ENCODE measurements at places on chromosomes 6 and 20.

GRCh38 chr6:147973806-147974205, 368.8 kb upstream of the SASH1 start:
- no peak for DNase-seq

DNA sequence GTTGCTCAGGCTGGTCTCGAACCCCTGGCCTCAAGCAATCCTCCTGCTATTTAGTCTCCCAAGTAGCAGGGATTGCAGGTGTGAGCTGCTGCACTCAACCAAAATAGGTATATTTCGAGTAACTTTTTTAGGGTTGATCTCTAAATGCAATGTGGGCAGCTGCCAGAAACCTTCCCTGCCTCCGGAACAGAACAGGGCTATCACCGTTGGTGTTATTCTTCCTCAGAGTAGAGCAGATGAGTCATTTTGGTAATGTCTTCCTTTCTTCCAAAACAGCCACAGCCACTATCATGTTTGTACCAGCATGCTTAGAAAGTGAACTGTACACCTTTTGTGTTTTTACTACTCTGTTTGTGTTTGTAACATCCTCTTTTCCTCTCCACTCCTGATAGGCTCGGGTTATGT, 44.1 kb downstream of the SNX9 start:
- no peak for DNase-seq

DNA sequence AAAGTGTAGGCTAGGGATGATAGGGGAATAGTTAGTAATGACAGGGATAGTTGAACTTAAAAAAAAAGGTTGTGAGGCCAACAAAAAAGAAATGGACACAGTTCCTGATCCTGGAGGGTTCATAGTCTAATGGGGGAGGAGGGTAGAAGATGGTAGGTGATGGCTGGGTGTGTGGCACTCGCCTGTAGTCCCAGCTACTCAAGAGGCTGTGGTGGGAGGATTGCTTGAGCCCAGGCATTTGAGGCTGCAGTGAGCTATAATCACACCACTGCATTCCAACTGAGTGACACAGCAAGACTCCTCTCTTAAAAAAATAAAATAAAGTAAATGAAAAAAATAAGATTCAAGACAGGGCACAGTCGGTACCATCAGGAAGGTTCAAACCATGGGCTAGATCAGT, 2.4 kb upstream of the MICB start:
- peak; percentile 28 for DNase-seq

GRCh38 chr6:88780714-88781389, 182.6 kb downstream of the RNGTT start:
- DNase-seq, result peak; percentile 89

GRCh38 chr20:9354579-9354978, 159.8 kb upstream of the LAMP5 start:
- DNase-seq, result no peak

- DNase-seq, result no peak
Observed at GRCh38 chr20:1555952-1556351, 1.6 kb downstream of the SIRPD start.

GRCh38 chr6:69111301-69111700, 476.2 kb downstream of the ADGRB3 start:
- DNase-seq, result no peak

- peak; percentile 48 for DNase-seq
Observed at GRCh38 chr20:53738039-53738944, 144.7 kb upstream of the ZNF217 start.

- no peak for DNase-seq
Observed at GRCh38 chr6:138422861-138423260, 18.8 kb downstream of the HEBP2 start.

DNA sequence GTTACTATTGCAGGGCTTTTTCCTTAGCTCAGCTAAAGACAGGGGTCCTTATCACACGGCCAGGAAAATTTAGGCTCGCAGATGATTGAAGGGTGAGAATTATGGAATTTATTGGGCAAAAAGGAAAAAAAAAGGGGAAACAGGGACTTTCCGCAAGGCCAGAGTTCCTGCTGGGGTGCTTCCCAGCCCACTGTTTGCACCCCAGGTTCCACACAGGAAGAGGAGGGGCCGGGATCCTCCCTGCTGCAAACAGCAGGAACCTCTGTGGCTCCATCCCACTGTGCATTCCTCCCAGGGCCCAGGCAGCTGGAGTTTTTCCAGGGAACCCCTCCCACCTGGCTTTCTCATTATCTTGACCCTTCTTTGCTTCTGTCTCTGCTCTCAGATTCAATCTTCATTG, 35.9 kb upstream of the IL20RA start:
- no peak for DNase-seq

DNA sequence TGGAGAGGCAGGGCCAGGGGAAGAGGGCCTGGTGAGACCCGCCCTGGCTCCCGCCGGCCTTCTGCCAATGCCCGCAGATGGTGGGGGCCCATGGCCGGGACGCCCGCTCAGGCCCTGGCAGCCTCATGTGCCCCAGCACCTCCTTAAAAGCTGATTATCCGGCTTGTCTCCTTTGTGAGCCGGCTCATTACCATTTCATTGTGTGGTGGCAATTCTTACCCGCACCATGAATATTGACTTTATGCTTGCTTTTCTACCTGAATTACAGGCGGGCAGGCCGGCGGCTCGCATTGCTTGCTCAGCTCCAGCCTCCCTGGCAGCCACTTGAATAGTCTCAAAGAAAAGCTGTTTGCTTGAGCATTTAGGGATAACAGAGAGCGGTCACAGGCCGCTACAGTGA, 120.0 kb upstream of the JAG1 start:
- no peak for DNase-seq

GRCh38 chr6:2990248-2990931, 9.3 kb upstream of the NQO2 start:
- DNase-seq, result no peak

GRCh38 chr20:62203378-62204030, 16.6 kb downstream of the HRH3 start:
- DNase-seq, result no peak

GRCh38 chr6:170248861-170249600, 41.8 kb downstream of the DLL1 start:
- no peak for DNase-seq

GRCh38 chr20:57959018-57959417, 249.2 kb upstream of the PMEPA1 start:
- DNase-seq, result no peak

DNA sequence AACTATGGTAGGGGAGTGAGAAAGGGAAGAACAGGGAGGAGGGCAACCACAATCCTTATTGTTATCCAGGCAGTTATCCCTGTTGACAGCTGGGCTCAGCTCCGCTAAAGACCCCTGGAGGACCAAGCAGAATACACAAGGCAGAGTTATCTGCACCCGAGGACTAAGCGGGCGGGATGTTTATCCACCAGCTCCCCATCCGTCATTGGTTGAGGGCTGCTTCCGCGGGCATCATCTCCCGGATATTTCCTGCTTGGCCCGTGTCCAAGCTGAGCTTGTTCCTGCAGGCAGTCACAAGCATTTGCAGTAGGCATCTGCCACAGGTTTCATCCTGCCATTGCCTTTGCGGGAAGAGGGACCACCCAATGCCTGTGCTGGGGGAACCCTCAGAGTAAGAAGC, 102.1 kb downstream of the DLGAP4 start:
- no peak for DNase-seq

DNA sequence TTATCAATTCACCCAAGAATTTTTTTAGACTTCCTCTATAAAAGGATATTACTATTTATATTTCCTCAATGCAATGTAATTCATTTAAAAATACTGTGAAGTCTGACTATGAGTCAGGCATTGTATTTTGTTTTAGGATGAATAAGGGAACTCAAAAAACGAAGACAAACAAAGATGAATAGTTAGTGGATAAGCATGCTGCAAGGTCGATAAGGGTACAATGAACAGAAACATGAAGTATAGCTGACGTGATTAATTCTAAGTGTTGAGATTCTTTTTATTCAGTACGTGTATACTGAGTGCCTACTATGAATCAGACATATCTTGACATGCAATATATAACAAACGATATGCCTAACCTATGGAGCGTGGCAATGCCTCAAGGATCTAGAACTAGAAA, 105.4 kb downstream of the PDE10A start:
- no peak for DNase-seq

GRCh38 chr6:158916617-158917016, 83.4 kb downstream of the RSPH3 start:
- no peak for DNase-seq

DNA sequence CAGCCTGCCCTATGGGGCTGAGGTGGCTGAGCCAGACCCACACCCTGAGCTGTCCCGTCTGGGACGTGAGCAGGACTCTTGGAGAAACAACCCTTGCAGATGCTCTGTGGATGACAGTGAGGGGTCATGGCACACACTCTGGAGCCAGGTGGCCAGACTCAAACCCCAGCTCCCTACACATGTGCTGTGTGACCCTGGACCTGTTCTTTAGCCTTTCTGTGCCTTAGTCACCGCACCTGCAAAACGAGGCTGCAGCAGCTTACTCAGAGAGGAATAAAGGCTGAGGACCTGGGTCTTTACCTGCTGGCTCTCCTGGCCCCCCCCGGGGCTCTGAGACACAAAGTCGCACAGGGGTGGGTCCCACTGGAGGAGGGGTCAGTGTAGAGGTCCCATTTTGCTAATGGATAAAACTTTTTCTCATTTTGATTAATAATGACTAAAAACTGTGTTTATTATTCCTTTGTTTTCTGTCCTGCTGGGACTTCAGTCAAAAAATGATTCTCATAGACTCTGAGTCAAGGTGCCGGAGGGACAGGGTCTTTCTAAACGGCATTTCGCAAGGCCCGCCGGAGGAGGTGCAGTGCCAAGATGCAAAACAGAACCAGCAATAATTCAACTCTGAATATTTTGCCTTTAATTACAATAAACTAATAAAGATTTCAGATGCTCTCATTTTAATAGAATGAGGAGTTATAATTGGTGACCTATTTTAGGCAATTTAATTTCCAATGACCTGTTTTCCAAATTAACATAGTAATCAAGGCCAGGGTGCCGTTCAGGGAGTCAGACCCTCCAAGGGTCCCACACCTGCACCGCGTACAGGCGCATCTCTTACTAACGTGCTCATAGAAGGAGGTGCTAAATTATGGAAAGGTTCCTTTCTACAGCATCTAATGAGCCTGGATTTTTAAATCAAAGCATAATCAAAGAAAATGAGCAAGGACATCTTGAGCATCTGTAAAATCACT, 62.4 kb downstream of the YTHDF1 start:
- no peak for DNase-seq

GRCh38 chr6:94501516-94501915, 1075.8 kb upstream of the MANEA start:
- DNase-seq, result no peak

DNA sequence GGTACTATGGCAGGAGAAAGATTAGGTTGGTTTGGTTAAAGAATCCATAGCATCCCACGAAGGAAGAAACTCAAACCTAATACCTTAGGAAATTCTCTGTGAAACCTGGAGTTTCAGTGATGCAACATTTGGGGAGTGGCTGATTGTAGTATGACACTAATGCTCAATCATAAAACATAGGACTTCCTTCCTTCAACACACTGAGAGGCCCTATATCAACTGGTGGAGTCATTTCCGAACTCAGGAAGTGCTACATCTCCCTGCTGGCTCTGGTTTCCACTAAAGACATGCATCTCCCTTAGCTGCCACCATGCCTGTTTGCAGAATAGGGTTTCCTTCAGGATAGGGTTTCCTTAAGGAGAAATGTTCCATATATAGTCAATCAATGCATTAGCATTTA, 5.2 kb upstream of the MANEA start:
- DNase-seq, result no peak

GRCh38 chr6:157853018-157853805, 30.2 kb downstream of the SNX9 start:
- DNase-seq, result no peak

- no peak for DNase-seq
Observed at GRCh38 chr6:144007478-144008119, 460 bp downstream of the PLAGL1 start.

- DNase-seq, result peak; percentile 82
Observed at GRCh38 chr6:159127701-159128100, 41.5 kb upstream of the FNDC1 start.

DNA sequence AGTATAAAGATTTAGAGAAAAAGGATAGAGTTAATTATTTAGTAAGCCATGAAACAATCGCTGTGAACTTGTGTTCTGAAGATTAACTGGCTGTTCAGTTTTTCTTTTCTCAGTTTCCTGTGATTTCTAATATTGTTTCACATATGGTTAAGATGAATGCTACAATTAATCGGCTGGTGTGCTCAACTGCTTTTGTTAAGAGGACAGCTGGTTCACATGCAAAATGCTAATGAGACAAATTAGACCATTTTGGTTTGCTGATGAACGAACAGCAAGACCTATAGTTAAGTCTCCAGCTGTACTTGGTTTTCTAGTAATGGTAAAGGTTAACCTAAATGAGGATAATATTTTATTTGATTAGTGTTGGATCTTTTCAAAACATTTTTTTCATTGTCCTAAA, 10.8 kb upstream of the NHSL1 start:
- no peak for DNase-seq

DNA sequence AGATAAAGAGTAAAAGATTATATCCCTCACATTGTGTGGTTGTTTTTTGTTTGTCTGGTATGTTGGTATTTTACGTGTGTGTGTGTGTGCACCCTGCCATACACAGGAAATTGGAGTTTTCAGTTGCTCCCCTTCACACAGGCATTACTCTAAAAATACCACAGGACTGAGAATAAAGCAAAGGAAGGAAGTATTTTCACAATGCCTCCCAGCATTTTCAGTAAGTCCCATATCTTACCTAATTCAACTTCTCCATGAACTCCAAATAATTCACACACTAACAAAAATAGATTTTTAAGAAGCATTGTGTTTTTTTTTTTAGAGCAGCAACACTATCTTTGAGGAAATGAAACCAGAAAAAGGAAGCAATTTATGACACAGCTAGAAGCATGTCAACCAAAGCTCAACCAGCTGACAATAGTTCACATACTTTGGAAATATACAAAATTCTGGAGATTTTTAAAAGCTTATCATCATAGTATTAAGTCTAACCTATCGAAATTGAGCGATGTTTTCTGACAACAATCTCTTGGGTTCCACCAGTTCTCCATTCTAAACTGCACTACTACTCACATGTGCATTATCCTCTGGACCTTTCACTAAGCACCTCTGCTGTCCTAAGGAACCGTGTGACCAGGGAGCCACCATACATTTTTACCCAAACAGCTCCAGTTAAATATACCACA, 2.1 kb downstream of the UBE2J1 start:
- peak; percentile 76 for DNase-seq
